GM12891 (cell line): ENCODE measurements at places on chromosomes 13 and 19.
A peak's percentile ranks its signal among the peaks of the same experiment; 100 is the strongest.

DNA sequence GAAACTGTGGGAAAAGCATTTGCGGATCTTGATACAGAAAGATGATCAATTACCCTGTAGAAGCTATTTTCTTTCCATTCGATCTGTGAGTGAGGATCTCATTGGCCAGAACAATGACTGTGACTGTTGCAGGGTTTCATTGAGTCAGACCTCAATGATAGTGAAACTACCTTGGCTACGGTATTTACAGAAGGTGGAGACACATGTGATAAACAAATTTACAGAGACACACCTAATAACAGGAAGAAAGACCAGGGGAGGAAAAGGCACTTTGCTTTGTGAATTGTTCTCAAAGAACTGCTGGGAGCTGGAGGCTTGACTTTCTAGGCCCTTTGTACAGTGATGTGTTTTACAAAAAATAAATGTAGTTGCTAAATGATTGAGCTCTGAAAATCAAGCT lies 19.9 kb upstream of the ARGLU1 start:
- no peak for DNase-seq

DNA sequence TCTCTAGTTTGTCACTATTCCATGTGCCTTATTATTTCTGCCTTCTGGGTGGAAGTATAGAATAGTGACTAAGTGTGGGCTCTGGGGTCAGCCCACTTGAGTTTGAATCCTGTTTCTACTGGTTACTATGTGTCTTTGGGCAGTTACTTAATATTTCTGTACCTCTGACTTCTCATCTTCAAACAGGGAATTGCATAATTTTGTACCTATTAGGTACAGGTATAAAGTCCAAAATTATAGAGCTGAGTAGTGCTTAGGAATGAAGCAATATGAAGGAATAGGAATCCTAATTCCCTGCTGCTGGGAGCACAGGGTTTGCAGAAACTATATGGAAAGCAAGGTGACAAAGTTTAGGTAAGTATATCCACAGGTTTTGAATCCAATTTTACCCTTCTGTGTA lies 564.5 kb downstream of the GPC5 start:
- DNase-seq = no peak

- DNase-seq = no peak
Observed at GRCh38 chr13:75305059-75305458, 176.9 kb downstream of the TBC1D4 start.

DNA sequence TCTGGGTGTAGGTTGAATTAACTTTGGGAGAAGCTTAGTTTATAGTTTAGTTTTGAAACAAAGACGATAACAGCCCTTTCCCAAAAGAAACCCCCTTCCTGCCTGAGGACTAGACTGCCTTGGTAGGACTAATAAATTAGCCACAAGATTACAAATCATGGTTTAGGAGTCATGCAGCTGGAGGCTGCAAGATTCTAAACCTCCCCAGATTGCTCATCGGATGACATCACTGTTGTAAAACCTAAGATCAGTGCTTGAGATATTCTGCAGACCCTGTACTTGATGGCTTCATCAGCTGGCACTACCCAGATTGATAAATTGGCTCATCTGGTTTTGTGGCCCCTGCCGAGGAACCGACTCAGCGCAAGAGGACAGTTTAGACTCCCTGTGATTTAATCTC lies 35.9 kb upstream of the MPHOSPH8 start:
- no peak for DNase-seq

GRCh38 chr13:37277007-37277406 lies 171.5 kb upstream of the CSNK1A1L start:
- no peak for DNase-seq

- no peak for DNase-seq
Observed at GRCh38 chr13:94414708-94415107, 64.8 kb downstream of the DCT start.

GRCh38 chr13:98097749-98098148 lies 45.1 kb upstream of the FARP1 start:
- no peak for DNase-seq

- DNase-seq = no peak
Observed at GRCh38 chr19:50565984-50566903, 2.0 kb downstream of the LRRC4B start.

DNA sequence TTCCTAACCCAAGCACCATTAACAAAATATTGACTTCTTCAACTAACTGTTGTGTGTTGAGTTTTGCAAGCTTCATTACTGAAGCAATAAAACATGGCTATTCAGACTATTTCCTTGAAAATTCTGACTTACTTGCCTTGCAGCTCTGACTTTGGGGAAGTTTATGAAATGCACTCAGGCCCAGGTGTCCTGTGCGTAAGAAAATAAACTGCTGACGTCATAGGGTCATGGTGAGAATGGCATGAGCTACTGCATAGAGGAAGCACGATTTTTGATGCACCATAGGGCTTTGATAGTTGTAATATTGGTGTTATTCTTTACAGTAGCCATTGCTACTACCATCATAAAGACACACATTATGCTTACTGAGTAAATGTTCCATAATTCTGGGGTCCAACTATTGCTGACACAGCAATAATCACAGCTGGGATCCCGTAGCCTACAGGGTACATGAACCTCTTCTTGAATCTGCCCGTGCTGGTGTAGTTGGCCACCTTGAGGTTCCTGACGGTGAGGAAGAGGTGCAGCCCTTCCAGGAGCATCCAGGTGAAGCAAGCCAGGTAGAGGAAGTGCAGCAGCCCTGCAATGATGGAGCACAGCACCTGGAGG lies 57.9 kb downstream of the MBD3L2B start:
- DNase-seq = no peak

DNA sequence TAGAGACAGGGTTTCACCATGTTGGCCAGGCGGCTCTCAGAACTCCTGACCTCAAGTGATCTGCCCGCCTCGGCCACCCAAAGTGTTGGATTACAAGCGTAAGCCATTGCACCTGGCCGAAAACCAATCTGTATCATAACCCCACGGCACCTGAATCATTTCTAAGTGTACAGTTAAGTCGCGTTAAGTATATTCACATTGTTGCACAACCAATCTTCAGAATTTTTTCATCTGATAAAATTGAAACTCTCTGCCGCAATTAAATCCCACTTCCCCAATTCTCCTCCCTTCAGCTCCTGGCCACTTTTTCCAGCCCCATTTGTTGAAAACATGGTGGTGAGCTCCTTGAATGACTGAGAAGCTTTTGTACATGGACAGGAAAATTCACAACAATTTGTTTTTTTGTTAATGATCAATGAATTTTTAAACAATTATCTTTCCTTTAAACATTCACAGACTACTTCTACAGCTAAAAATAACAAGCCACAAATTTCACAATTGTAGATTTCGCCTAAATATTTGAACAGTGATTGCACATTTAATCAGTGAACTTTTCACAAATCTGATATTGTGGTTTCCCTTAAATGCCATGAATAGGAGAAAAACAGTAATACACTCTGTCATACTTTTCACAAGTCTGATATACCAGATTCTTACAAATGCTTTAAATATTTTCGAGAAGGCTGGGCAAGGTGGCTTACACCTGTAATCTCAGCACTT lies 13.8 kb downstream of the FGF21 start:
- no peak for DNase-seq

- no peak for DNase-seq
Observed at GRCh38 chr13:28056426-28056825, 44.0 kb downstream of the FLT3 start.

- DNase-seq = no peak
Observed at GRCh38 chr13:77514336-77514726, 21.2 kb upstream of the SCEL start.

- no peak for DNase-seq
Observed at GRCh38 chr19:40805258-40805868, 6.4 kb downstream of the EGLN2 start.

DNA sequence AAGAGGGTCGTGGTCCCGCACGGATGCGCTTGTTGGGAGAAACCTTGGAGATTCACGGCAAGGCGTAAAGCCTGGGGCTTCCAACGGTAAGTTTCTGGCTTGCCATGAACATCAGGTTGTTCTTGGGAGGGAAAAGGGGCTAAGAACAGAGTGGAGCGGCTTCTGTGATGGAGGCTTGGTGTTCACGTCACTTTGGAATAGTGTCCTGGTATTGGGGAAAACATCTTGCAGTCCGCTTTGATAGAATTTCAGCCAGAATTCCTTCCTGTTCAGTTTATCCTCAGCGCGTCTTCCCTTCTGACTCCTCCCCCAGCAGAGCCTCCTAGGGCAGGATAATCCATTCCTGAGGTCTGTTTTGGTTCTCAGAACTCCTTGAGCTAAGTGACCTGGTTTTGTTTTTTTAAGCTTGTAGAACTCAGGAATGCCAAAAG lies 2.0 kb downstream of the KCTD15 start:
- DNase-seq = no peak

DNA sequence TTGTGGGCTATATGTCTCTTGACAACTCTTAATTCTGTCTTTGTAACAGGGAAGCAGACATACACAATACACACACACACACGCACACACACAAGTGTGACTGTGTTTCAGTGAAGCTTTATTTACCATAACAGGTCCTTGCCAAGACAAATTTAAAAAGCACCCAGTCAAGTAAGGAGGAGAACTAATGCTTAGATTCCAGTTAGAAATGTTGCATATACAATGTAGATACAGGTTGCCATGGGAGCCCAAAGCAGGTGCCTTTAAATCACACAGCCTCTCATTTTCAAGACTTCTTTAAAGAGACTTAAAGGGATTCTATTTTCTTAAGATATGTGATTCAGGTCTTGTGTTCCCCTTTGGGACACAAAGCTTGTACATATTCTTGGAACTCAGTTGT lies 1551.9 kb downstream of the EFNB2 start:
- DNase-seq = no peak

- no peak for DNase-seq
Observed at GRCh38 chr13:59566561-59566960, 597.2 kb downstream of the DIAPH3 start.

DNA sequence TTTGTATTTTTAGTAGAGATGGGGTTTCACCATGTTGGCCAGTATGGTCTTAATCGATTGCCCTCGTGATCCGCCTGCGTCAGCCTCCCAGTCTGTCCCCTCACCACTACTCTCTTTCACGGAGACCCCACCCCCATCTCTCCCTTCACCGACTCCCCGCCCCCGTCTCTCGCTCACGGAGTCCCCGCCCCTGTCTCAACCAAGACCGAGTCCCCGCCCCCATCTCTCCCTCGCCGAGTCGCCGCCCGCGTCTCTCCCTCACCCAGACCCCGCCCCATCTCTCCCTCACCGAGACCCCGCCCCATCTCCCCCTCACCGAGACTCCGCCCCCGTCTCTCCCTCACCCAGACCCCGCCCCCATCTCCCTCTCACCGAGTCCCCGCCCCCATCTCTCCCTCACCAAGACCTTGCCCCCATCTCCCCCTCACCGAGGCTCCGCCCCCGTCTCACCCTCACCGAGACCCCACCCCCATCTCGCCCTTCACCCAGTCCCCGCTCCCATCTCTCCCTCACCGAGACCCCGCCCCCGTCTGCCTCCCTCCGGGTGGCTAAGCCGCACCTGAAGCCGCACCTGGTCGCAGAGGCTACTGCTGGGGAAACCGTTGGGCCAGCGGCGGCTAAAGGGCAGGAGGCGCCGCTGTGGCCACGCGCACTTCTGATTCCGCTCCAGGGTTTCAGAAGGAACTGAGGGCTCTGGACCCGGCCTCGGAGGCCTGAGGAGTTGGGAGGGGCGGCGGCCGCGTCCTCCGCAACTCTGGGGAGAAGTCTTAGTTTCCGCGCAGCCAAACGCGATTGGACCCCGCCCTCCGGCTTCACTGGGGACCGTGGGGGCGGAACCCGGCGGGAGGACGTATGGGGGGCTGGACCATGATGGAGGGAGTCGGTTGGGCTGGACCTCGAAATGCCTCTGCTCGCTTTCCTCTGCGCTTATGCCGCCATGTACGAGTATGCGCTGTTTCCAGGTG lies 17.1 kb upstream of the ZNF846 start:
- DNase-seq = peak; percentile 85

- no peak for DNase-seq
Observed at GRCh38 chr13:25135896-25136295, 36.2 kb downstream of the AMER2 start.

GRCh38 chr19:16628984-16629691 lies 1.1 kb upstream of the MED26 start:
- no peak for DNase-seq

- DNase-seq = no peak
Observed at GRCh38 chr19:35585848-35586247, at the start of gene PMIS2. Gene PMIS2, plus strand, starts transcription at chr19:35586173. Its CDS starts 87 bp downstream, at chr19:35586260.

- no peak for DNase-seq
Observed at GRCh38 chr13:21980049-21980448, 309.2 kb downstream of the FGF9 start.

GRCh38 chr19:16883522-16883921 lies 5.3 kb upstream of the F2RL3 start:
- no peak for DNase-seq
